ENCODE measurements at places on chromosomes 4 and X.

- no peak for DNase-seq
Measured at GRCh38 chrX:134171661-134172587, 65.1 kb upstream of the CCDC160 start.

DNA sequence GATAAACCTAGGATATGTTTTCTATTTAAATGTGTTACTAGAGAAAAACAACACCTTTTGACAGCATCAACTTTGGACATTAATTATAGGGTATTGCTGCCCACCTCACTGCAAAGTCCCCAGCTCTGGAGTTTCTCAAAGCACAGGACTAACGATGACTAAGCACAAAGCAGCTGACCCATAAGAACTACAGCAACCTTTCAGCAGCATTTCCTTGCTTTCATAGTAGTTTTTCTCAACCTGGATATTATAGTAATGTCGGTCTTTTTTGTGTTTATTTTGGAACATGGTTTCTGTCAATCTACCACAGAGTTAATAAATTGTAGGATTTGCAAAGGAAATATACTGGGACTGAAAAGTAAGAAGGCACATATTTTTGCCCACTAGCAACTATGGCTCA lies 21.5 kb downstream of the HHIP start:
- DNase-seq: no peak

DNA sequence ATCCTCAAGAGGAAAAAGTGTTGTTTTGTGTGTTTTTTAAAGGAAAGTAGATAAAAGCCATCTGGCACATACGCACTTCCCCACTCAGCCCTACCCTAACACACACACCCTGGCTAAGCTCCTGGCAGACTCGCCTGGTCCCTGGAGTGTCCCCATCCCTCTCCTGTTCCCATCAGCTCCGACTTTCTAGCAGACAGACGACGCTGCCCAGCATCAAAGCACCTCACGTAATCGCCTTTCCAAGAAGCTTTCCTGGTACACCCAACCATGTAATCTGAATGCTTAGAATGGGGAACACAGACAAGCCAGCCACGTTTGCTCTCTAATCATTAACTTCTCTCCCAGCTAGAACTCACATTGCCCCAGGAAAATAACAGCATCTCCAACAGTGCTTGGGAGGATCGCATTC lies 116.2 kb downstream of the AFAP1 start:
- DNase-seq: peak; percentile 61

DNA sequence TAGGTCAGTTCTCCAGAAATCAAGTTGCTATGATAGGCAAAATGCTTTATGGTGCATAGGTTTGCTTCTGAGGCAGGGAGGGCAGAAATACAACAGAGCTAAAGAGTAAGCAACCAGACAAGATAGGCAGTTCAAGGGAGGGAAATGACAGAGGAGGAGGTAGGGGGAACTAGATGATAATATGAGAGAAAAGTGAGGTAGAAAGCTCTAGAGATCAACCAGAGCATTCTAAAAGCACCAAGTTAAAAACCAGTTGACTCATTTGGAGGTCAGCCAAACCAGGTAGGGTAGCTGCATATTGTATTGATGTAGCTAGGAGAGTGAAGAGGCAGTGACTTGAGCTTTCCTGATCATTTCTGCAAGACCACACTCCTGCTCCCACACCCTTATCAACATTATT lies 49.0 kb upstream of the SLC16A2 start:
- DNase-seq: no peak

GRCh38 chrX:119208401-119209057 lies 27.6 kb upstream of the PGRMC1 start:
- no peak for DNase-seq

DNA sequence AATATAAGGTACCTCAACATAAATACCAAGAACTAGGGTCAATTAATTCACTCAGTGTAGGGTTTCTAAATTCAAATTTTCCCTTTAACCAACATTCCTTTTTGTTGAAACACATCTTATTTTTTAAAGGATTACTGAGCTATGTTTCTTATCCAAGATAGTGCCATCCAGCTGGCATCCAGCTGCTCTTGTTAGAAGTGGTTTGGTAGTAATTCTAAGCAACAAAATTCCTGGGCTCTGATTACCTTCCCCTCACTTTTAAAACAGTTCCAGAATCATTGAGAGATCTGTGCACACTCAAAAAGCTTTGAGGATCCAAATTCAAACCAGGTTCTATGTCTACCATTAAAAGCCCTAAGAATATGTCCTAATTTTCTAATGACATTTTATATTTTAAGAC lies 583.7 kb downstream of the TRIML1 start:
- DNase-seq: no peak

DNA sequence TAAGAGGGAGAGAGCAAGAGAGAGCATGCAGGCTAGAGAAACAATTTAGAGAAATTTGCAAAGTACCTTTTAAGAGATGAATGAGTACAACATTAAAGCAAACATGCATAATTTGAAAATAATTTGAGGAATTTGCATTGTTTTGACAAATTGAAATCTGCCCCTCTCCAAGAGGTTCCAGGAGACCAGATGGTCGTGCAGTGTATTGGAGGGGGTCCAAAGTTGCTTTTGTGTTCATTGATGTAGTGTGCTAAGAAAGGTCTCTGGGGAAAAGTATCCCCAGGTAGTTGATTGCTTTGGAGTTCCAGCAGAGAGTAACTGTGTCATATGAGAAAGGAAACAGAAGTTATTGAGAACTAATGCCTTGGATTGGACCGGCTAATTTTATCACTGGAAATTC lies 635.0 kb upstream of the TENM3 start:
- DNase-seq: no peak

DNA sequence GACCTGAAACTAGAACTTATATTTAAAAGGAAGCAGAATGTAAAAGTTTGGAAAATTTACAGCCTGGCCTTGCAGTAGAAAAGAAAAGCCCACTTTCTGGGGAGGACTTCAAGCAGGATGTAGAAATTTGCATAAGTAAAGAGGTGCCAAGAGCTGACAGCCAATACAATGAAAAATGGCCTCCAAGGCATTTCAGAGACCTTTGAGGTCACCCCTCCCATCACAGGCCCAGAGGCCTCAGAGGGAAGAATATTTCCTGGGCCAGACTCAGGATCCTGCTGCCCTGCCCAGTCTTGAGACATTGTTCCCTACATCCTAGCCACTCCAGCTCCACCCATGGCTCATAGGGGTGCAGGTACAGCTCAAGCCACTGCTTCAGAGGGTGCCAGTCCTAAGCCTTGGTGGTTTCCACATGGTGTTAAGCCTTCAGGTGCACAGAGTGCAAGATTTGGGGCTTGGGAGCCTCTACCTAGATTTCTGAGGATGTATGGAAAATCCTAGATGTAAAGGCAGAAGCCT lies 518.9 kb upstream of the INTU start:
- no peak for DNase-seq

DNA sequence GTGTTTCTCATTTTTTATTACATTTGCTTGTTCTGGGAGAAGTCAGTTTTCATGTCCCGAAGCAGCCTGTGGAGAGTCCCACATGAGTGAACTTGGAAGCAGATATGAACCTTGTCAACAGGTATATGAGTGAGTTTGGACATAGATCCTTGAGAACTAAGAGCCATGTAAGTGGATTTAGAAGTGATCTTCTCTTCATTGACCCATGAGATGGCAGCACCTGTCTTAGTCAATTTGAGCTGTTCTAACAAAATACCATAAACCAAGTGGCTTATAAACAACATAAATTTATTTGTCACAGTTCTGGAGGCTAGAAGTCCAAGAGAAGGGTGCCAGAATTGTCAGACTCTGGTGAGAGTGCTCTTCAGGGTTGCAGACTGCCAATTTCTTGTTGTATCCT lies 1043.8 kb downstream of the ADGRL3 start:
- DNase-seq: no peak

- no peak for DNase-seq
Measured at GRCh38 chr4:157803845-157804521, 368.8 kb downstream of the GASK1B start.

GRCh38 chr4:148273501-148273986 lies 168.7 kb downstream of the NR3C2 start:
- no peak for DNase-seq

DNA sequence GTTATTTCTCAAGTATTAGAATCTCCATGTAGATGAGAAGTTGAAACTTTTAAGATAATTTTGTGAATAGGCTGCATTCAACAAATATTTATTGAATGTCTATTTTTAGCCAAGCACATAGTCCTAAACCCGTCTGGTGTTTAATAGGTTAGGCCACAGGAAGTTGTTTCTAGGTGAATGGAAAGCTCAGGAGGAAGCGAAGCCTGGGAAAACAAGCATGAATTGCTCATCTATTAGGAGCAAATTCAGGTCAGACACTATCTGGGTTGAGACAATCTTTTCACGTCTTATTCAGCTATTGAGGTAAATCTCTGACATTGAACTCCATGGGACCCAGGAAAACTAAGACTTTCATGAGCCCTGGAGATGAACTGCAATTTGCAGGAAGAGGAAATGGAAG lies 43.1 kb upstream of the FREM3 start:
- DNase-seq: no peak

GRCh38 chr4:94680176-94680862 lies 77.4 kb upstream of the BMPR1B start:
- DNase-seq: no peak

DNA sequence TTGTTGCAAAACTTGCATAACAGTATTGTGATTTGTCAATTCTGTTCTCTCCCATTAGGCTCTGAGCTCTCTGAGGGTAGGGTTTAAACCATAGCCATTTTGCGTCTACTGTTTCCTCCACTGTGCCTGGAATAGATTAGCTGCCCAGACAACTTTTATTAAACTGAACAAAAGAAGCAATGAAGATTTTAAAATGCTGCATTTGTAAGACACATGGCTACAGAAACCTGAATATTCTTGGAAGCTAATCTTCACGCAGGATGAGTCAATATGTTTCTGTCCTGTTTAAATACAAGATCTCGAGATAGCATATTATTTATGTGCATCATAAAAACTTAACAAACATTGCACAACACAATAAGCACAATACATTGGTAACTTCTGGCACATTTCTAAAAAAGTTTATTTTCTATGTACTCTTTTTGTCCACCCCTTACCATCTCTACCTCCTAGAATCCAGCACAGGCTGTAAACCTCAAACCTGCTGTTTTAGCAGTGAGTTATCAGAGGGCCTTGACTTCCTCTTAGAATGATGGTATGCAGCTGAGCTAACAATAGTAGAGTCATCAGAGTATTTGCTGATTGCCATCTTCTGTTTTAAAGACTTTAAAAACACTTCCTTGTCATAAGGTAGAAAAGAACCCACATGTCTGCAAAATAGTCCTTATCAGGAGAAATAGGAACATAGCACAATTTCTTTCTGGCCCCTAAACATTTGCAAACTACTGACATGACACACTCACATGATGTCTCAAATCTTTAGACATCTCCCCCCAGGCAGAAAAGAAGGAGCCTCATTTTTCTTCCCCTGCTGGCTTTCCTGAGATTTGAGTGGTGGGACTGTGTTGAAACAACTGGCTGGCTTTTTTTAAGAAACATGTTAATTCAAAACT lies 10.6 kb upstream of the CCNG2 start:
- DNase-seq: no peak

GRCh38 chrX:103344606-103345005 lies 11.7 kb upstream of the TCEAL9 start:
- DNase-seq: no peak

GRCh38 chr4:158346576-158346975 lies 136.3 kb downstream of the TMEM144 start:
- DNase-seq: no peak

- DNase-seq: no peak
Measured at GRCh38 chrX:122771933-122772332, 412.1 kb upstream of the GRIA3 start.

DNA sequence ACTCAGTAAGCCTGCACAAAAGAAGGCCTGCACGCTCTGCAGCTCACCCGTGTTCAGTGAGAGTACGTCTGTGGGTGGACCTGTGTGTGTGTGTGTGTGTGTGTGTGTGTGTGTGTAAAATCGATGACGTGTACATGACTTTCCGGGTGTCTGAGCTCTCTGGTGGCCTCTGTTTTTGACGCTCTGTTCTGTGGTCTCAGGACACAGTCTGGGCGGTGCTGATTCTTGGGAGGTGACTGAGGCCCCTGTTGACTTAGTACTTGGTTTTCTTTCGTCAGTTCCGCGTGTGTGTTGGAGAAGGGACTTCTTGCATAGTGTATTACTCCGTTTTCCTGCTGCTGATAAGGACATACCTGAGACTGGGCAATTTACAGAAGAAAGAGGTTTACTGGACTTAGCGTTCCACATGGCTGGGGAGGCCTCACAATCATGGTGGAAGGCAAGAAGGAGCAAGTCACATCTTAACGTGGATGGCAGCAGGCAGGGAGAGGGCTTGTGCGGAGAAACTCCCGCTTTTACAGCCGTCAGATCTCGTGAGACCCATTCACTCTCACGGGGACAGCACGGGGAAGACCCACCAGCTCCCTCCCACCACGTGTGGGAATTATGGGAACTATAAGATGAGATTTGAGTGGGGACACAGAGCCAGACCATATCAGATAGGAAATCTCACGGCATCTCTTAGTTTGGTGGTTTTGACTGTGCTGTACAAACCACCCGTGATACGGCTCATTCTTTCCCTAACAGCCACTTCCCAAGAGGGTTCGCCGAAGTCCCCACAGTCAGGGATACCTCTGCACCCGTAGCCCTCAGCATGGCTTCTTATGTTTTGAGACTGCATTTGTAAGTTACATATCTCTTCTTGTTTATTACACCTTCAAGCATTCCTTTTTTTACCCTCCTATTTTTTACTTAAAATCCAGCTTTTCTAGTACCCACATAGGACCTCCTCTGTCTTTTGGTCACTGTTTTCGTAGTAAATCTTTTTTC lies 24.5 kb downstream of the UVSSA start:
- no peak for DNase-seq

DNA sequence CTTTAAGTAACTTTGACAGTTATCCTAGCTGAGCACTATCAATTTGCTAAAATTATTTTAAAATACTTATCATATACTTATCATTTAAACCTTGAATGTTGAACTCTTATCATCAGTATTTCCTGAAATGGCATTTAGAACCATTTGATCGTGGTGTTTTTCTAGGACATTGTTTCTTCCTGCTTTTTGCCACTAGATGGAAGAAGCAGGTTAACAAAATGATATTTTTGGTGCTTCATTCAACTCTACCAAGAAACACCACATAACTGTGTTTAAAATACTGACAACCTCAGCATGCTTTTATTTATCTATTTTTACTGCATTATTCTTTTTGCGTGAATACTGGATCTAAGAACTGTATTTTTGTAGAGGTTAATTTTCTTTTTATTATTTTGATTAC lies 44.6 kb downstream of the C4orf33 start:
- no peak for DNase-seq

DNA sequence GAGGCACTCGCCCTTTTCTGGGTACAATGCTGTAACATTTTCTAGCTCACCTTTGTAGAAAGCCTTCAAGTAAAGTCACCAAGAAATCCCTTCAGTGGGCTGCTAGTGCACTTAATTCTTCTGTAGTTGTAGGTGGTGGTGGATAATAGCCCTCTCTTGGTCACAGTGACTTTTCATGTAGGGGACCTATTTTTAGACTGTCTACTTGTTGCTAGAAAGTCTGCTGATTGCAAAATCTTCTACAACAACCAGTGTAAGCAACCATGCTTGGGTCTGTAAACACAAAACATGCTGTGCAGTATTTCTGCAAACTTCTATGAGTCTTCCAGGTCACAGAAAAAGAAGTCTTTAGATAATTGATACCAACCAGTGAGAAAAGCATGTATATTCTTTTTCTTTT lies 55.6 kb downstream of the PBDC1 start:
- no peak for DNase-seq

- no peak for DNase-seq
Measured at GRCh38 chrX:119419146-119419545, 20.0 kb downstream of the SLC25A43 start.
